ENCODE measurements at places on chromosomes 5 and 9.

GRCh38 chr9:98611319-98611718, 97.4 kb downstream of the GABBR2 start:
- DNase-seq = no peak

DNA sequence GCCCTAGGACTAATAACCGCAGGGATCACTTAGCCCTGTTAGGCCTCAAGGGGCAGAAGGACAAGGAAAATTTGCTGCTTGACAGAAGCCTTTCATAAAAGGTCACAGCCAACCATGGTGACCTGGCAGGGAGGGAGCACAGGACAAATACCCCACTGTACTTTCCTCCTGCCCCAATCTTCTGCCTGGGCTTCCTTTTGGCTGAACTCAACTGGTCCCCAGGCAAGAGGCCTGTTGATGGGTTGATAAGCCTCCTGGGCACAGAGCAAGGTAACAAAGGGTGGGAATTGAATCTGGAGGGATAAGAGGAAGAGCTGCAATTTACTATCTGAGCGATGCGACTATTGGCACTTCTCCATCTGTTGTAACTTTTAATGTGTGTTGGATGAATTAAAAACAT, 392.9 kb downstream of the RASEF start:
- no peak for DNase-seq

DNA sequence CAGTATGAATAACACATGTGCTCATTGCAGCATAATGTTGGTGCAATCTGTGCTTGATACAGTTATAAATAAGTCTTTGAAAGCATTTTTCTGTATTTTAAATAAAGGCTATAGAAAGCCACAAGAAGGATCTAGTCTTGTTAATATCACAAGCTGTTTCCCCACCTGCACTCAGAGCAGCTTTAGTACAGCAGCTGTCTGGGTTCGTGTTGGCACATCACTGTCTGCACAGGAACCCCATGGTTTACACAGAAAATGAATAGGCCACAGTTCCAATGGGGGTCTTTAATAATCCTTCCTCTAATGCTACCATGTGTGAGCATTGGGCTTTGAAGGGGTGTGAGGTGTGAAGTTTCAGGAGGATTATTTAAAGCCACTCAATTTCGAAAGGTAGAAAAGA, 2269.7 kb downstream of the MAT2B start:
- DNase-seq = no peak

DNA sequence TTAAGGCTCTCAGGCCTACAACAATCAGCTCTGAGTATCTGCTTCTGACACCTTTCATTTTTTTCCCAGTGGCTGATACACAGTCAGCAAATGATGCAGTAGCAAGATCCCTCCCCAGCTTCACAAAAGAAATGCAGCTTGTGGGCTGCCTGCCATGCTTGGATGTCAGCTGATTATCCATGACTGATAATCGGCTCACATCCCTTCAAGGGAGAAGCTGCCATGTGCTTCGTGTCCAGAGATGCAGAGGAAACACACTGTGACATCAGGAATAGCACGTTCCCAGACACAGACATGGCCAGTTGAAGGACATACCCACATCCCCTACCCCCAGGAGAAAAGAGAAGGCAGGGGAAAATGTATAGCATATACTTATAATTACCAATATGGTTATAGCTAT, 27.9 kb downstream of the TMEM215 start:
- no peak for DNase-seq

- DNase-seq = no peak
Observed at GRCh38 chr9:15286161-15286821, 20.7 kb downstream of the TTC39B start.

DNA sequence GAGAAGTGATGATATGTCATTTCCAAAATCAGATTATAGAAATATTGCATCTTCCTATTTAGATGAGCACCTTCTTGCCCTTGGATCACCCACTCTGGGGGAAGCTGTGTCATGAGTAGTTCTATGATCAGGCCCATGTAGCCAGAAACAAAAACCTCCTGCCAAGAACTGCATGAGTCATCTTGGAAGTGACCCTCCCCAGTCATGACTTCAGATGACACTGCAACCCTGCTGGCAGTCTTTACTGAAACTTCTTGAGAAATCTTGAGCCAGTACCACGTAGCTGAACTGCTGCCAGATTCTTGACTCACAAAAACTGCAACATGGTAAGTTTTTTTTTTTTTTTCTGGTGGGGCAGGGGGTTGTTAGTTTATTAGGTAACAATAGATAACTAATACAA, 439.6 kb upstream of the PTGER4 start:
- DNase-seq = no peak

DNA sequence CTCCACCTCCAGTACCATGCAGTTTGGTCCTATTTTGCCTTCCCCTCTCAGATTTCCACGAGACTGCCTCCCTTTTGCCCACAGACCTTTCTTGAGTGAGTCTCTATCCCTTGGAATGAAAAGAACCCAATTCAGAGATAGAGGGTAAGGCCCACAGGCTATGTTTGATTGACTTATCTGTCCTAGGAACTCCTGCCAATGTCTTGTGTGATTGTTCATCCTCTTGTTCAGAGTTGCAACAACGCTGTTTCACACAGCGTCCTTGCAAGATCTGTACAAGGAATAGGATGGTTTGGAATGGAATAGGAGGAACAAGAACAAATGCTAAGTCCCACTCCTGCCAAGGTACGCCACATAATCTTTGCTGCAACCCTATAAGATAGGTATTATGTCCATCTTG, 142.2 kb upstream of the ABCA1 start:
- no peak for DNase-seq

GRCh38 chr5:96986450-96986849, 50.6 kb downstream of the LNPEP start:
- DNase-seq = no peak

DNA sequence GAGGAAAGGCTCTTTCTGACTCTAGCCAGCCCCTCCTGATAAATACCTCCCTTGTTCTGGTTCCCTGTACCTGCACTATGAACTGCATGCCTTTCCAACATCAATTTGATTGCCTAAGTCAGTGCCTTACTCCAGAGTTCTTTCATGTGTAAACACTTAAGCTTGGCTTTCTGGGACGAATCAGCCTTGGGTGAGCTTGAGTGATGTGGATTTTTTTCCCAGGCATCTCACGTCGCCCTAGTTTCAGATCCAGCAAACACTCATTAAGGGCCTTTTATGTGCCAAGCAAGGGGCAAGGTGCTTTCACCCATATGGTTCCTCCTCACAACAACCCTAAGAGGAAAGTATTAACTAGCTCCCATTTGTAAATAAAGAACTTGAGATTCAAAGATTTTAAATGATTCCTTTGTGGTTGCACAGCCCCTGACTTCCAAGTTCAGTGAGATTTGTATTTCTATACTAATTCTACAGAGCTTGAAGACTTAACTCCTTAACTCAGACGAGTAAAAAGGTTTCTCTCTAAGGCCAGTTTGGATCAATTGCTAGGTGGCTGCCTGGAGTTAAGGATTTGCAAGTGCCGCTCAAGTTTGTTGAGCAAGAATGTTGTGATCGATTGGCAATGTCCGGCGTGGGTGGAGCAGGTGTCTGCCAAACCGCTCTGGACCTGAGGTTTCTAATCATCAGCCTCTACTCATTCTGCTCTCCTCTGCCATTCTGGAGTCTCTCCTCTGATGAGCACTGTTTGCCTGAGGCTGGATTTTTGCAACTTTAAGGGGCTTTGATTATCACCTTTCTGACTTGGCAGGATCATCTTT, 20.2 kb upstream of the TJP2 start:
- DNase-seq = no peak

DNA sequence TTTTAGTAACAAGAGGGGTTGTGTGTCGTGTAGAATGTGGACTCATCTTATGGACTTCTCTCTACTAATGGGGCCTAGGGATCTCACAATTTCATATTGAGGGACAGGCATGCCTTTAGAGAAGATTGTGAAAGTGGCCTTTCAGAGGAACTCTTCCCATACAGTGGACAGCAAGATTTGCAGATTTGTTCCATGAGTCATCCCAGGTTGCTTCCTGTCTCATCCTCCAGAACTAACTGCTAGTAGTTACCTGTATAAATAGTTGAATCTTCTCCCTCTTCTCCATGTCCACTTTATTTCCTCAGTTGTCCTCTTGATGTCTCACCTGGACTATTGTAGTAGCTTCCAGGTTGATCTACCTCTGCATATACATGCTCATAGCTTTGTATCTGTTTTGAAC, 997.5 kb upstream of the CTNND2 start:
- no peak for DNase-seq

GRCh38 chr5:146894753-146895521, 16.4 kb upstream of the PPP2R2B start:
- DNase-seq = no peak

- DNase-seq = no peak
Observed at GRCh38 chr9:113808391-113809358, 67.4 kb upstream of the ZNF618 start.

GRCh38 chr9:133713150-133713959, 24.8 kb downstream of the SARDH start:
- no peak for DNase-seq

DNA sequence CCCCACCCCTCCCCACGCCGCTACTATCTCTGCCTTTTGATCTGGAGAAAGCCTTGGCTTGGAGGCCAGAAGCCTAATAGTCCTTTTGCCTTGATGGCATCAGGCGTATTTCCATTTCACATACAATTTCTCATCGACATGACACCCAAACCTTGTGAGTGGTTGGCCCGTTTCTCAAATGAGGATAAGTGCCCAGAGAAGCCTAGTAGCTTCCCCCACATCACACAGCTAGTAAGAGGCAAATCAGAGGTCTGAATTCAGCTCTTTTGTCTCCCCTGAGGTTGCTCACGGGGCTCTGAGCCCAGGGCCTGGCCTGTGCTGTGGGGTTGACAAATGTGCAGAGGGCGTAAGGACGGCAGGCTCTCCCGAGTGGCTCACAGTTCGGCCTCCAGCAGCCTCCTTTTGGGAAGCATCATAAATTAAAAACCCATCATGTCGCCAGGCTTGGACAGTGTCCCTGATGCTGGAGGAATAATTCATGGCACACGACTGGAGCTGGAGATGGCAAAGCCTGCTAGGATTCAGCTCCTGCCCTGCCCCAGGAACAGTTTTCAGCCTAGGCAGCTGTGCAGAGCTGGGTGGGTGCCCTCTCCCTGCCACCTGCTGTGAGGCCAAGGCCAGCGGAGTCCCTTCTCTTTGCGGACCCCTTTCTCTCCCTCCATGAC, 263.8 kb downstream of the NSG2 start:
- DNase-seq = no peak

DNA sequence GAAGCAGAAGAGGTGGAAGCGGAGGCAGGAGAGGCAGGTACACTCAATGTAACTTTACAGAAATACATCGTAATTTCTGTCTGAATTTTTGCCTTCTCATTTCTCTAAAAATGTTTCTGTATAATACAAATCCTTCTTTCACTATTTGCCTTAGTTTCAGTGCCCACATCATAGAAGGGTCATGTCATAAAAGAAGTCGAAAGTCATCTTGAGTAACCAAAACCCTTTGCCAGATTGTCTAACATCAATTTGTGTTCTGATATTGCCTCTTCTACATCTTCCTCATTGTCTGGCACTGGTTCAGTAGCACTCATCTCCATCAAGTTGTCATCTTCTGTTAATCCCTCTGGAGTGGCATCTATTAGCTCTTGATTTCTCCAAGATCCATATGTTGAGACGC, 6.2 kb upstream of the CYFIP2 start:
- DNase-seq = no peak

DNA sequence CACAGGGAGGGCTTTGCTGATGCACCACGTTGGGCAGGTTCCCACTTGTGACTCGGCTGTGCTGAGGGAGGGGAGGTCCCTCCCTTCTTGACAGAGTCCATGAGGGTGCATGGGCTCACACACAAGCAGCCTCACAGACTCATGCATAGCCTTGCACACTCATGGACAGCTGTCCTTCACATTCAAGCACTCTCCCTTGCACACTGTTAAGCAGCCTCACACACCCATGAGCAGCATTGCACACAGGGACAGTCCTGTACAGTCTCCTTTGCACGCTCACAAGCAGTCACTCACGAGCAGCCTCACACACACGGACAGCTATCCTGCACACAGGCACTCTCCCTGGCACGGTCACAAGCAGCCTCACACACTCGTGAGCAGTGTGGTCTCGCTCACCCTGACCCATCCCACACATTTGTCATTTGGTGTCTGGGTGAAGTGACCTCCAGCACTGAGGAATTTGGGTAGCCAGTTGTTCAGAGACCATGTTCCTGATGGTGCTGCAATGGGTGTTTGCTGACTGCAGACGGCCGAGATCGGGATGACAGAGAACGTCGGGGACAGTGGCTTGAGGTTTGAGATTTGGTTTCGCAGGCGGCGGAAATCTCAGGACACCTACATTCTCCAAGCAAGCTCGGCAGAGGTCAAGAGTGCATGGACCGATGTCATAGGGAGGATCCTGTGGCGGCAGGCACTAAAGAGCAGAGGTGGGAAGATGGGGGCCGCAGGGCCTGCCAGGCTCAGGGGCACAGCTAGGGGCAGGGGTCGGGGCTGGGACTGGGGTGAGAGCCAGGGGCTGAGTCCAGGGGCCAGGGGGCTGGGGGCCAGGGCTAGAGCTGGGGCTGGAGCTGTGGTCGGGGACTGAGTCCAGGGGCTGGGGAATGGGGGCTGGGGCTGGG, 17.7 kb upstream of the LRRC14B start:
- no peak for DNase-seq

- DNase-seq = no peak
Observed at GRCh38 chr5:170597872-170598271, 94.1 kb downstream of the KCNIP1 start.

DNA sequence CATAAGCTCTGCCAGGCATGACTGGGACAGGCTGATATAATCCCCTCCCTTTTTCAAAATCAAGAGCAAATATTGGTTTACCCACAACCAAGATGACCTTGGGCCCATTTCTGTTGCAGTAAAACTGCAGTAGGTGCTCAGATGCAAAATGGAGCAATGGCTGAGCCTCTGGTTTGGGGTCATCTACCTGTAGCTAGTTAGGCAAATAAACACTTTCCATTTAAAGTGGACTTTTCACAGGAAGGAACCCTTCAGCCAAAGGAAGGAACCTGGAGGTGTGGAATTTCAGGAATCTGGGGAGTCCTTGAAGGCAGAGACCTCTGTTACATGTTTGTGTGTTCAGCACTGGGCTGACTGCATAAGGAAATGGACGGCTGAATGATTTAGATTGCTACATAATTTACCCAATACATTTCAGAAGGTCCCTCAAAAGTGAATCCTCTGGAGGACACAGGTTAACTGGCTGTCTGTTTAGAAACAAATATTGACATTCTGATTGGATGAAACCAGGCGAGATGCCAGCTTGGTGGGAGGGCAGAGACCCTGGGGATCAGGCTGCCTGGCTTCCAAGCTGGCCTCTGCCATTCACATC, 170.1 kb upstream of the ZNF618 start:
- DNase-seq = no peak

GRCh38 chr5:50763846-50764245, 97.4 kb downstream of the PARP8 start:
- no peak for DNase-seq

Data from activated CD4-positive, alpha-beta T cell treated with anti-CD3 and anti-CD28 coated beads, Interleukin-2, amount 50 U/mL, for 1 hour (primary cell).